ENCODE measurements at places on chromosomes 3 and 15.
A peak's percentile ranks its signal among the peaks of the same experiment; 100 is the strongest.

GRCh38 chr3:101685870-101686307, 629 bp downstream of the RPL24 start:
- peak; percentile 5 for DNase-seq

GRCh38 chr15:85443593-85444087, 63.2 kb downstream of the AKAP13 start:
- DNase-seq, result no peak

DNA sequence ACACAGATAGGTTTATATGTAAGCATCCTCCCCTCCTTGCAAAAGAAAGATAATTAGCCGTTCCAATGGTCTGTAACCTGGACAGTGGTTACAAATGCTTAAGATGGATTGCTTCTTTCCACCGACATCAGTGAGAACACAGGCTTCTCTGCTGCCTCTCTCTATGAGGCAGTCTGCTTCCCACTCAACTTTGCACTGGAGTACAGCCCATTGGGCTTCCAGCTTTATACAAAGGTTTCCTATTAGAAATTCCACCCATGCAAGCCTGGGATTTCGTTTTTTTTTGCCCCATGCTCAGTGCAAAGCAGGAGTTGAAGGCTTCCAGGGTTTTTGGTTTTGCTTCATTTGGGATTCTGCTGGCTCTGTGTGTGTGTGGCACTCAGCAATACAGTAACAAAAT, 47.3 kb upstream of the C3orf22 start:
- no peak for DNase-seq

DNA sequence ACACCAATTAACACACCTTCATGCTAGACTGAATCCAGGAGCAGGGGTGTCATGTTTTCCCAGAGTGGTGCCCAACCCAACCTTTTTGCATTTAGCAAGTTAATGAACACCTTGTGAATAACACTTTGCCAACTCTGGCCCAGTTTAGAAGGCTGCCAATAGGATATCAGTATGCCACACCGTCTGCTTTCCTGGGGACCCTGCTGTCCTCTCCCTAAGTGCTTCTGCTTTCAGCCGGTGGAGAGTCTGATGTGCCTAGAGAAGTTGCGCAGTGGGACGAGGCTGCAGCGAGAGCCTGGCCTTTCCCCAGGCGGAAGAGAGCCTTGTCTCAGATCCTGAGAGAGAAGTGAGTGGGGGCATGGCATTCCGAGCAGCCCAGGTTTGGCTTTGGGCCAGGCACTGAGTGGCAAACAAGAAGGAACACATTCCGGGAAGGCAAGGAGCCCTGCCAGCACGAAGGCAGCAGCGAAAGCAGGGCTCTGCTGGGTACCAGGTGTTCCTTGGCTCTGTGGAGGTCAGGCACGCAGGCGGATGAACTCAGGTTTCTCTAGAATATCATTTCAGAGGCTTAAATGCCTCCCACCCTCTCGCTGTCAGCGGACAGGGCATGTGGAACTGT, 36.9 kb downstream of the SENP8 start:
- peak; percentile 44 for DNase-seq

- no peak for DNase-seq
Measured at GRCh38 chr3:43017004-43017403, 37.9 kb downstream of the GASK1A start.

GRCh38 chr3:195162033-195162669, 108.8 kb downstream of the XXYLT1 start:
- DNase-seq, result no peak

- DNase-seq, result no peak
Measured at GRCh38 chr15:80689716-80690115, 5.4 kb upstream of the ABHD17C start.

GRCh38 chr3:134473868-134474546, 11.8 kb downstream of the ANAPC13 start:
- peak; percentile 48 for DNase-seq

DNA sequence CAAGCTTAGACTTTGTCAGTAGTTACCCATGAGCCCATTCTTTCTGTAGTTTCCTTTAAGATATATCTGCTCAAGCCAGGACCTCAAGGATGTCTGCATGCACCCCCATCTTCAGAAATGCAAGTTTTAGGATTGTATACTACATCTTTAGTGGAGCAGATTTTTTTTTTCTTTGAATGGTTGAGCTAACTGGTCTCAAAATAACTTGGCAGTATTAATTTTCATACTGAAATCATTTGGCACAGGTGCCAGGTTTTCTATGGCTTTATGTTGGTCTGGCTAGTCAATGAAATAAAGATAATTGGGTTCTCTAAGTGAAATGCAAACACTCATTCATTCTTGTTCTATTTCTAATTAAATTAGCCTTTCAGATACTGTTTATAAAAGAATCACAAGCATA, 108.9 kb downstream of the ATG7 start:
- DNase-seq, result no peak

DNA sequence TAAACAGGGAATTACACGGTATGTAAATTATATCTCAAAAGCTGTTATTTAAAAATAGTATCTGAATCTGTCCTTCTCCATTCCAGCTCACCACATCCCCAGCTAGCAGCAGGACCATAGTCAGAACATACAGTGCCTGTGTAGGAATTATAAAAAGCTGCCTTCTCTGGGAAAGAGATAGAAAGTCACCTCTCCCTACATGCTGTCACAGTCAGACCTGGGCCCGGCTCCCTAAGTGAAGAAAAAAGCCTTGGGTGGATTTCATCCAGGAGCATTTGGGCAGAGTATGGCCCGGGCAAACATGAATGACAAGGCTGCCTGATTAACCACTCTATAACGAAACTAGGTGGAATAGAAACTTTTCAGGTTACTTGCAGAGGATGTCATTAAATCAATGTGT, 144.1 kb downstream of the CNTN3 start:
- no peak for DNase-seq

GRCh38 chr3:126100269-126100633, 16.3 kb upstream of the SLC41A3 start:
- DNase-seq, result no peak

DNA sequence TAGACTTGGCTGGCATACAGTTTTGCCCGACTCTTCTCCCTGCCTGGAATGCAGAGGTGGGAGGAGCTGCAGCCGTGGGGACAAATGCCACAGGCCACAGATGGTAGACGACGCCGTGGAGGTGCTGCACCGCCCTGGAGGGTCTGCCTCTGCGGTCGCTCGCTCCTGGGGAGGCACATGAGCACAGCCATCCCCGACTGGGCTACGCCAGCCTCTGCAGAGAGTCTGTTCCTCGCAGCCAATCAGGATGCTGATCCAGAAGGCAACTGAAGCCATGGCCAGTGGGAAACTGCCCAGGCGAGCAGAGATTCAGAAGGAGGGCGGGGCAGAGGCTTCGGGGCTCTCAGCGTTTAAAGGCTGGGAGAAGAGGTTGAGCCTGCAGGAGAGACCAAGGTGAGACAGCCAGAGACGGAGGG, 11.9 kb upstream of the LRRC15 start:
- DNase-seq, result no peak

GRCh38 chr3:139634111-139634635, 43.6 kb downstream of the NMNAT3 start:
- DNase-seq, result no peak

- DNase-seq, result no peak
Measured at GRCh38 chr3:141878326-141878725, 1.9 kb downstream of the ATP1B3 start.

DNA sequence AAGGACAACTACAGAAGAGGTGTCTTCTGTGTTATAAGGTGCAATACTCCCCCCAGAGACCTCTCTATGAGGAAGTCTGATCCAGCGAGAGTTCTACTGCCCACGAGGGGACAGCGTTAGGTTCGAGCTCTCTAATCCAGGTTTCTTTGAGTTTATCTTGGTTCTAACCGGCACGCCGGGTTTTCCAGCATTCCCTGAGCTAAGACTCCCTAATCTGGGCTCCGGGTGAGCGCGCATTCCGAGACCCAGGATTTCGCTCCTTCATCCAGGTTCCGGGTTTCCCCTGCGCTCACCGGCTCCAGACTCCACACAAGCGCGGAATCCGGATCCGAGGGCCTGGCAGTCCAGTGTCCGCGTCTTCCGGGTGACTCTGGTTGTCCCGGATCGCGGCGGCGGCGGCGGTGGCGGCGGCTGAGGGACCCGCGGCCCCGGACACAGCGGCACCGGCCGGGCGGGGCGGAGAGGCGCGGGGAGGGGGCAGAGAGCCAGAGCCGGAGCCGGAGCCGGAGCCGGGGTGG, at the start of gene ZNF609:
ZNF609 (plus strand) TSS at position 373 of the 518 bp plus-strand sequence. CDS start 38,842 bp downstream, outside the sequence.
- peak; percentile 96 for DNase-seq

GRCh38 chr3:125324341-125324740, 50.8 kb downstream of the ZNF148 start:
- no peak for DNase-seq

DNA sequence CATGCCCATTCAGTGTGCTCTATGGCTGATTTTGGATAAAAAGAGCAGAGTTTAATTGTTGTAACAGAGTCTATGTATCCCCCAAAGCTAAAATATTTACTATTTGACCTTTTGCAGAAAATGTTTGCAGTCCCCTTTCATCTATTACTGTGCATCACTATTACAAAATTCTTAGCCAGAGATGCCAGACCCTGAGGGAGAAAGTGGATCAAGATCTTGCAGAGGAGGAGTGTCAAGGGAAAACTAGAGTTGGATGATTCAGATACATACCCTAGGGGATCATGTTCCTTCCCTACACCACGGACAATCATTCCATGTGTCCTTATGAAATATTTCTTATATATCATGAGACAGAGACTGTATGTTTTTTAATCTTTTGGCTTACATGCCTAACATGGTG, 68.6 kb upstream of the TPRG1 start:
- DNase-seq, result no peak

- peak; percentile 76 for DNase-seq
Measured at GRCh38 chr3:13544293-13544831, 4.6 kb upstream of the FBLN2 start.

GRCh38 chr15:91694831-91695210, 158.7 kb upstream of the SLCO3A1 start:
- peak; percentile 68 for DNase-seq

- DNase-seq, result peak; percentile 75
Measured at GRCh38 chr3:12796171-12797123, at the start of gene CAND2. TSS of gene CAND2 (plus strand) at chr3:12796680. CDS start at chr3:12796721, 41 bp downstream.

DNA sequence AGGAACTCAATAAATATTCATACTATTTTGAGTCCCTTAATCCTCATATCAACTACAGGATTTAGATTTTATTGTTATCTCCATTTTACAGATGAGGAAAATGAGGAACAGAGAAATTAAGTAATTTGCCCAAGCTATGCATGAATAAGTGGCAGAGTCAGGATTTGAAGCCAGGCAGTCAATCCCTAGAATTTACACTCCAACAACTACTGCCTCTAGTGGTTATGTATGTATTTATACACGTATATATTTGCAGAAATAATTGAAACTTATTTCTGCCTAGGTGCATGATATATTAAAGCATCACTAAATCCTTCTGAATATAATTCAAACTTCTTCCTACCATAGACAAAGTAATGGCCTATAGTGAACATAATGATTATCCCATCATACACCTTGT, 137.4 kb downstream of the SERPINI1 start:
- DNase-seq, result no peak

Measured in GM03348 (cell line).